ENCODE measurements at places on chromosomes 1 and 21. TPM values are rescaled to one million over a fixed set of nuclear protein-coding genes. Genes with fewer than 3 reads are reported as not detected.

DNA sequence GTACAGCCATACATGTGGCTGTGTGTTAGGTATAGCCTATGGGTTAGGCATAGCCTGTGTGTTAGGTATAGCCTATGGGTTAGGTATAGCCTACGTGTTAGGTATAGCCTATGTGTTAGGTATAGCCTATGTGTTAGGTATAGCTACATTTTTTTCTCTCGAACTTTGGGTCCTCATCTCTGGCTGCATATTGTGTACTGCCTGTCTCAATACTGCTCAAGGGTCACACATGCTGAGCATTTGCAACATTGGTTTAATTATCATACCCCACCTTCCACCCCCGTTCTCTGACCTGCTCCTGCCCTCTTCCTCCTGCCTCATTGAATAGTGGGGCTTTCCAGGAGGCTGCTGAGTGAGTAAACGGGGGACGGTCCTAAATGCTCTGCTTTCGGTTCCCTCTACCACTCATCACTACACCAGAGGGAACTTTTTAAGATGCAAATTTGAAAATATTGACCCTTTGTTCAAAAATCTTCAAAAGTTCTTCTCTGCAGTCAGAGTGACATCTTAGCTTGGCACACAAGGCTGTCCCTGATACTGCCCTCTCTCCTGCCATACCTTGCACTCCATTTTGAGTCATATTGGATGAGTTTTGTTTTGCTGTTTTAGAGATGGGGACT lies 17.8 kb downstream of the OR2B11 start:
- H3K4me1 ChIP-seq: peaks cover 28% of the 10 kb centered on the region
- H3K27ac ChIP-seq: no peak overlapping the region
- H3K4me3 ChIP-seq: no peak overlapping the region
- H3K36me3 ChIP-seq: peaks cover 62% of the 10 kb centered on the region
- H3K27me3 ChIP-seq: no peaks in the 10 kb centered on the region

DNA sequence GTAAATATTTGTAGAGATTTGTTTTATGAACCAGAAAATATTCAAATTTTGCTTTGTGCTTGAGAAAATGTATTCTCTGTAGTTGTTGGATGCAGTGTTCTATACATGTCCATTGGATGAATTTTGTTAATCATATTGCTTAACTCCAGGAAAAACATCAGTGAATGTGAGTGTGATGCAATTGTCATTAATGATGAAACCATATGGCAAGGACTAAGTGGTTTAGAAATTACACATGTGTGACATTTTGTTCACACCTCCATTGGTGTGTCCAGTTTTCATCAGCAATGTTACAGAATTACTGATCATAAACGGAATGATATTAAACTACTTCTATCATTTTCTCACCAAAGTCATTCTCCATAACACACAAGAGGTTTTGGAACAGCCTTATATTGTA lies 151.8 kb upstream of the ST6GALNAC5 start:
- no peak for DNase-seq
- H3K27me3 ChIP-seq: peaks cover 4% of the 10 kb centered on the region
- H3K27ac ChIP-seq: no peak overlapping the region
- H3K4me3 ChIP-seq: no peak overlapping the region
- H3K36me3 ChIP-seq: no peaks in the 10 kb centered on the region

The SLC26A9 gene
- not detected for total RNA-seq

The KIF14 gene
- total RNA-seq: 0.10 TPM

DNA sequence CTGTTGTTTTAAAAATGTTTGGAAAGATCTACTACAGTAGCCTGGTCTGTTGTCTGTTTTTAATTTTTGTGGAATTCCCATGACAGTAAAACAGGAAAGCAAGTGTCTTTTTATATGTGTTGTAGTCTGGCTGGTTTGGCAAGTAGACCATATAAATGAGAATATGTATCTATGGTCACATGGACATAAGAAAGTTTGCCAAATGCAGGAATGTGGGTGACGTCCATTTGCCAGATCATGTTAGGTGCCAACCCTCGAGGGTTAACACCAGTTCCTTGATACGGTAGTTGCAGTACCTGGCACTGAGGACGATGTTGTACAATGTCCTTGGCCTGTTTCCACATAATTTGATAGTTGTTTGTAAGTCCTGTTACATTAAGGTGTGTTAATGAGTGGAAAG lies 6.2 kb downstream of the DAP3 start:
- H3K4me1 ChIP-seq: peaks cover 85% of the 10 kb centered on the region
- H3K27me3 ChIP-seq: no peaks in the 10 kb centered on the region
- no peak overlapping the region for H3K4me3 ChIP-seq

The SNRPE gene
- total RNA-seq: 89.6 TPM

- H3K27ac ChIP-seq: no peak overlapping the region
- H3K4me1 ChIP-seq: no peaks in the 10 kb centered on the region
- H3K4me3 ChIP-seq: no peak overlapping the region
- DNase-seq: no peak
- H3K36me3 ChIP-seq: no peaks in the 10 kb centered on the region
Measured at GRCh38 chr1:102799496-102799895, 308.8 kb downstream of the COL11A1 start.

- peaks cover 7% of the 10 kb centered on the region for H3K4me1 ChIP-seq
- no peak for DNase-seq
- H3K4me3 ChIP-seq: no peak overlapping the region
- H3K36me3 ChIP-seq: no peaks in the 10 kb centered on the region
Measured at GRCh38 chr21:43572446-43572845, 86.8 kb downstream of the HSF2BP start.

The S100A2 gene
- not detected for total RNA-seq

The EPHA8 gene
- not detected for total RNA-seq

- no peaks in the 10 kb centered on the region for H3K4me1 ChIP-seq
- no peak for DNase-seq
- no peaks in the 10 kb centered on the region for H3K36me3 ChIP-seq
- H3K27ac ChIP-seq: no peak overlapping the region
Measured at GRCh38 chr21:38067086-38067739, 151.0 kb upstream of the KCNJ6 start.

DNA sequence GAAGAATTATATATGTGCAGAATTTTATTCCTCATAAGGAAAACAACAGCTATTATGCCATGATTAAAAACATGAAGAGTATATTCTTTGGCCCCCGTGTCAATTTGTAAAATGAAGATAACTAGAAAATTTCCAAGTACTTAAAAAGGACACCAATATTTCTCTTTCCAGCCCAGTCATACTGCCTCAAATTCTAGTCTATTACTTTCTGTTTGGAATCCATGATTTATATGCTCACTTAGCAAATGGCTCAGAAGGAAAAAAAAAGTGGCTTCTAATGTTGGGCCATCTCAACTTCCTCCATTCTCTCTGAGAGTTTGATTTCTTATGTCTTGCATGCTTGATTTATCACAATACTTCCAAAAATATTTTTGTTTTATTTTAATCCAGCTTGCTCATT lies 1431.1 kb downstream of the AMY1C start:
- no peak overlapping the region for H3K4me3 ChIP-seq
- no peaks in the 10 kb centered on the region for H3K27me3 ChIP-seq
- DNase-seq: no peak
- no peaks in the 10 kb centered on the region for H3K4me1 ChIP-seq
- H3K27ac ChIP-seq: no peak overlapping the region

DNA sequence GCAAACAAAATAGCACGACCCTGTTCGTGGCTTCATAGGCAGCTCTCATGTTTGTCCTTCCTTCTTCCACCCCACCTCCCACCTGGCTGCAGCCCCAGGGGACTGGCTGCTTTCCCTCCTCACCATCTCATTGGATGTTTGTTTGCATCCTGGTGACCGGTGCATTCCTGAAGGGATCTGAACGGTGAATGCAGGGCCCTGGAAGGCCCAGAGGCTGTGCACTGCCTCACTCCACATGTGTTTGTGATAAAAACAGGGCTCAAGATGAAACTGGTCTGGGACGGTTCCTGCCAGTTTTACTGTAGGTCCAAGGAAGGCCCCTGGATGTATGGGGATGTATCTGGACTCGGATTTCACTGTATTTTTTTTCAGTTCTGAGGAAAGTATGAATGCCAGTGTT lies 42.8 kb downstream of the CNN3 start:
- no peak overlapping the region for H3K4me3 ChIP-seq
- H3K27ac ChIP-seq: peak overlapping the region; percentile 87
- no peak for DNase-seq
- H3K36me3 ChIP-seq: no peaks in the 10 kb centered on the region
- H3K4me1 ChIP-seq: peaks cover 13% of the 10 kb centered on the region
- no peaks in the 10 kb centered on the region for H3K27me3 ChIP-seq

DNA sequence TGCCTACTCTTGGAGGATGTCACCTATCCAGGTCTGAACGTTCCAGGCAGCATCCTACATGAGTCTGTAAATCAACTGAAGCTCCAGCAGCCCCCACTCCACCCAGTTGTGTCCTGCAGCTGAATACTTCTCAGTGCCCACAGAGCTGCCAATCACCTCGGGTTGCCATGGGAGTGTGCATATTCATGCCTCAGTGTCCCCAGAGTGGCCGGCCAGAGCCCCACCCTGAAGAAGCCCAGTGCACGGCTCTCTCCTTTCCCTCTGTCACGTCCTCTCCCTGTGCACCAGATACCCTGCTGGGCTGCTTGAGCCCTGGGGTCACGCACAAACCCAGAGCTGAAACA lies 16.1 kb upstream of the GSTM4 start:
- no peak overlapping the region for H3K4me3 ChIP-seq
- no peak overlapping the region for H3K27ac ChIP-seq
- DNase-seq: no peak
- H3K27me3 ChIP-seq: no peaks in the 10 kb centered on the region
- H3K36me3 ChIP-seq: no peaks in the 10 kb centered on the region
- peaks cover 4% of the 10 kb centered on the region for H3K4me1 ChIP-seq

DNA sequence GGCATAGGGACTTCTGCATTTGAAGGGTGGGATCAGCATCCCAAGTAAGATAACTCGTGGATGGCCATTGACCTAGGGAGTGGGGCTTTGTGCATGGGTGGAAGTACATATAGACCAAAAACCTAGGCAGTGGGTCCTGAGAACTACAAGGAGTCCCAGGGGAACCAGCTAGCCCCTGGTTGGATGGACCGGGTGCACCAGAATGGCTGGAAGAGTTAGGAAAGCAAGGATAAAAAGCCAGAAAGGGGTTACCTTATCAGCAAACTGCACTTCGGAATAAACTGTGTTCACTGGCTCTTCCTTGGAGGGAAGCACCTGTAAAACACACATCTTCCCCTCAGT lies 26.6 kb upstream of the SLAMF6 start:
- peaks cover 12% of the 10 kb centered on the region for H3K36me3 ChIP-seq
- H3K4me3 ChIP-seq: no peak overlapping the region
- H3K27ac ChIP-seq: peak overlapping the region; percentile 73
- H3K27me3 ChIP-seq: no peaks in the 10 kb centered on the region
- no peak for DNase-seq
